ENCODE measurements at places on chromosomes 12 and 14.
A peak's percentile ranks its signal among the peaks of the same experiment; 100 is the strongest.

GRCh38 chr12:55051197-55051947, 31.6 kb downstream of the NEUROD4 start:
- no peak for DNase-seq

- no peak for DNase-seq
Measured at GRCh38 chr14:73251516-73252215, 14.4 kb downstream of the PAPLN start.

GRCh38 chr14:64789696-64790095, 85.5 kb downstream of the PLEKHG3 start:
- no peak for DNase-seq

DNA sequence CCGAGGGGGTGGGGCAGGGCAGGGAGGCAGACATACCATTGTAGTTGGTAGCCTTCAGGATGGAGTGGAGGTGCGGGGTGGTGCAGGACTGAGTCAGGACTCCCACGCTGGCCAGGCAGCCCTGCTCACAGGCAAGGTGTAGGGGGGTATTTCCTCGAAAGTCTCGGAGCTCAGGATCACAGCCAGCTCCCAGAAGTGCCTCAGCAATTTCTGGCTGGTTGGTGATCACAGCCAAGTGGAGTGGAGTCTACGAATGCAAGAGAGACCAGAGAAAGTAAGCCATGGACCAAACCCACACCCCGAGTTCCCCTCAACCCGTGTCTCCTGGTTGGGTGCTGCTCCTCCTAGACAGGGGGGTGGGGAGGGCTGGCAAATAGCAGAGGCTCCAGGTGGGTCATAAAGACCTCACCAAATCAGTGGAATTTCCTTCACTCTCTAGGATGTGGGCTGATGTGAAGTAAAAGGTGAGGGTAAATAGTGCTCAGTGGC, 1.4 kb downstream of the NFKBIA start:
- no peak for DNase-seq

GRCh38 chr12:16531621-16532020, 74.3 kb downstream of the LMO3 start:
- DNase-seq, result no peak

GRCh38 chr12:89490922-89491321, 33.7 kb downstream of the GALNT4 start:
- no peak for DNase-seq

DNA sequence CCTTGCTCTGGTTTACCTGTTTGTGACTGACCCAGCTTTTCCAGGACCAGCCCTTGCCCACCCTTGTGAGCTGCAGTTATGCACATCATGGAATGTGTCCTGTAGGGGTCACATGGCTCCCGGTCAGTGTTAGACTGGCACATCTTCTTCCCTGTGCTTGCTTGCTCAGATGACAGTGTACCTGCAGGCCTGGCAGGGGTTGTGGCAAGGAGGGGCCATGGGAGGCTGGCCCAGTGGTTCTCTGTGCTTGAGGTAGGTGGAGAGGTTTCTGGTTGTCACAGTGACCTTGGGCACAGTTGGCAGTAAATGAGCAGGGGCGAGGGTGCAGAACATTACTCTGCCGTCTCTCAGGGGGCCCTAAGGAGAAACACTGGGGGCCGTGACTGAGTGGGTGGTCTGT, 27.6 kb upstream of the RD3L start:
- DNase-seq, result no peak

- no peak for DNase-seq
Measured at GRCh38 chr14:95535226-95536021, 574 bp downstream of the GLRX5 start.

GRCh38 chr12:13223179-13223804, 26.8 kb downstream of the EMP1 start:
- no peak for DNase-seq

DNA sequence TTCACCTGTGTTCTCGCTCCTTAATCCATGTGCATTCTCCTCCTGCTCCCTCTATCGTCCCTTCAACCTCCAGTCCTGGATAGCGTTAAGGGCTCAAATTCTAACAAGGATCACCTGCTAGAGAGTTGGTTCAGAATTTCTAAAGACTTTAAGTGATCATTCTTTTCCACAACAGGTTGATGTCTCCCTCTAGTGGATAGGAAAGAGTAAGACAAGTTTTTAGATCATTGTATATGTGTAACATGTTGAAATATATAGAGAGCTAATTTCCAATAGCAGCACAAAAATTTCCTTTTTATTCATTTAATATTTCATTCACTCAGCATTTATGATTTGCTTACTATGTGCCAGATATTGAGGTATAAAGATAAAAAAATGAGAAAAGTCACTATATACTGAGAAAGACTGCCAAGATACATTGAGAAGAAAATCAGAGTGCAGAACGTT, 9.3 kb upstream of the ESR2 start:
- peak; percentile 42 for DNase-seq

DNA sequence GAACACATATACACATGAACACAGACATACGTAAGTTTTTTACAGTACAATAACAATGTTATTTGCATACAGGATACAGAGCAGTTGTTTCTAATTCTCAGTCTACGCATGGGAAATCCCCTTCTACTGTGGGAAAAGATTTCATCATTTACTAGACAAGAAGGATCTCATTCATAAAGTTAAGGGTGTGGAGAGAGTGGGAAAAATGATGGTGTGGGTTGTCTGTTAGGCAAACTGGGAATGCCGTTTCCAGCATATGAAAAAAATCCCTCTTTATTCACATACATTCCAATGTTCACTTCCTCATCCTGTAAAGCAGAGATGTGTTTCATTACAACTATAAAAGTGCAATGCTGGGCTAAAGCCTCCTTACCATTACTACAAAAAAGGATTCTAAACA, 120.9 kb downstream of the SINHCAF start:
- no peak for DNase-seq

DNA sequence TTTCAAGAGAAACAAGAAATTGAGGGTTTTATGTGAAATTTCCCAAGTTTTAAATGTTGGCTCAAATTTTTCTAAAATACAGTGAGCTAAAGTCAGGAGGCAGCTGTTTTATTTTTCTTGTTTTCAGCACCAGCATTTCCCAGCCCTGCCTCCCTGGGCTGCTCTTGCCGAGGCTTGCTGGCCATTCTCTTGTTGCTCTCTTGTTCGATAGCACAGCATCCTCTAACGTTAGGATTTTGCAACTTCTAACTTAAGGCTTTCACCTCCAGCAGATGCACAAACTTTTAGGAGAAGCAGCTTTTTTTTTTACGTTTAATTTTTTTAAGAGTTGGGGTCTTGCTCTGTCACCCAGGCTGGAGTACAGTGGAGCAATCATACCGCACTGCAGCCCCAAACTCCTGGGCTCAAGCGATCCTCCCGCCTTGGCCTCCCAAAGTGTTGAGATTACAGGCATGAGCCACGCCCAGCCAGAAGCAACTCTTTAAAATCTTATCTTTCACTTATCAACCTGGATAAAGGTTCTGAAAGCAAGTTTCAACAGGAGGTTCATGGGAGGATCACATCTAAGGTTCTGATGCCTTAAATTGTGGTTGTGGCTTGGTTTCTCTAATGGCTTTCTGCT, 40.2 kb downstream of the B4GALNT3 start:
- DNase-seq, result no peak

DNA sequence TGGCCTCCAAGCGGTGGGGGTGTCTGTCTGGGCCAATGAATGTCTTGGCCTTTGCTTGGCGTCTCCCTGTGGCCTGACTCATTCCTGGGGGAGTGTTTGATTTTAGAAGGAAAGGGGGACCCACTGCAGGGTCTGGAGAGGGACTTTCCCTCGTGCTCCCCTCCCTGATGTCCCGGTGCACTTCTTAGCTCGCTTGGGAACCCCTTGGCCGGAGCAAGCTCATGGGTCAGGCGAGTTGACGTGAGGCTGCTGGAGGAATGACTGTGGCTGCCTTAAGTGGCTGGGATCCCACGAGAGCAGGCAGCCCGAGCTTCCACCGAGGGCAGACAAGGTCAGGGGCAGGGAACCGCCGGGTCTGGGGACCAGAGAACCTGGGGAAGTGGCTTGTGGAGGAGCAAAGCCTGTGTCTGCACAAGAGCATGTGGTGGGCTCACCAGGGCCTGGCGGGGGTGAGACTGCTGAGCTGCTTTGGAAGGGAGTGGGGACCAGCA, 218.4 kb upstream of the C14orf180 start:
- DNase-seq, result no peak

- no peak for DNase-seq
Measured at GRCh38 chr12:109822951-109823411, 10.2 kb downstream of the TRPV4 start.

DNA sequence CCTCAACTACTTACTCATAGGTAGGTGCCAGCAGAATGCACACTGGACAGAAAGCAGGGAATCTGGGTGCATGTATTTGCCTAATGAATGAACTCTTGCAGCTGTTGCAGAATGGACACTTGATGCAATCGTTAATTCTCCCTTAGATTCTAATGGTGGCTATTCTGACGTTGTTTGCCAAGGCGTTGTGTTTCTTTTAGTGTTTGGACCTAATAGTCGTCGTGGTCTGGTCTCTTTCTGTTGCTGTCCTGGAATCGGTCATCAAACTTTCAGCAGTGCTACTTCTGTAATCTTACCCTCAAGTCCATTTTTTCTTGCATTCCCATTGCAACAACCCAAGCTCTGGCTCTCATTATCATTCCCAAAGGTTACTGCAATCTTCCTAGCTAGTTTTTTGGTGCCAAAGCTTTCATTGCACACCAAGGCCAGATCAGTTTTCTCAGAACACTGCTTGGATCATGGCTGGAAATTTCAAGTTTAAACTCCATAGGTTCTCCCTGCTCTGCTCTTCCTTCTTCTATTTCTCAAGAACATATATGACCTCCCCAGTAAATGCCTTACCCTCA, 31.3 kb downstream of the BMP4 start:
- no peak for DNase-seq

GRCh38 chr14:68798621-68799020, 5.8 kb upstream of the ZFP36L1 start:
- DNase-seq, result no peak

DNA sequence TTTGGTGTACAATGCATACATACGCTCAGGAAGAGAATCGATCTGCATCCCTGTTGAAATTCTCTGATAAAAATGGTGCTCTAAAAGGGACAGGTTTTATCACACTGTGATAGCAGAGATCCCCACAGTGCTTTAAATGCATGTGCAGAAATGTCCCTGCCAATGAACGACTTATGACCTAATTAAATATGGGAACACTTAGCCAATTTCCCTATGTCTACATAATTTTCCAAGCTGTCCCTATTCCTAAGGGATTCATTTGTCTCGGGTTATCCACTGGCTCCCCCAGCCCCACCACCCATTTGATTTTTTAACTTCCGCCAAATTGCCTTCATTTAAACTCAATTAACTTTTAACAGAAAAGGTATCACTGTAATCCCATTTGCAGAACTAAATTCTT, 284.6 kb downstream of the TMEM132D start:
- no peak for DNase-seq

DNA sequence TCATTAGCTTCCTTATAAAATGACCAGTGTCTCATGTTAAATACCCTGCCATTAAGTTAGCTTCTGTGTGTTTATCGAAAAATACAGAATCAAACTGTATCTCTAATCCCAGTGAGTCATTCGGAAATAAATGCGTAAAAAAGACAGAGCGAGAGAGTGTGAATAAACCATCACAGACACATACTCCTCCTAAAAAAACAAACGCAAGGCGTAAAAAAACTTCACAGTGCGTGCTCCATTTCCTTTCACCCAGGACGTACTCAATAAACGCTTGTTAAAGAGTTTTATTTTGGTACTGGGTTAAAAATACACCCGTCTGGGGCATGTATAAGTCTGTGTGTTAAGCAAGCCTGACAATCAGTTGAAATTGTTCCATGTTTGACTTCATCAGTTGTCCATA, 58.8 kb upstream of the ISM2 start:
- no peak for DNase-seq

DNA sequence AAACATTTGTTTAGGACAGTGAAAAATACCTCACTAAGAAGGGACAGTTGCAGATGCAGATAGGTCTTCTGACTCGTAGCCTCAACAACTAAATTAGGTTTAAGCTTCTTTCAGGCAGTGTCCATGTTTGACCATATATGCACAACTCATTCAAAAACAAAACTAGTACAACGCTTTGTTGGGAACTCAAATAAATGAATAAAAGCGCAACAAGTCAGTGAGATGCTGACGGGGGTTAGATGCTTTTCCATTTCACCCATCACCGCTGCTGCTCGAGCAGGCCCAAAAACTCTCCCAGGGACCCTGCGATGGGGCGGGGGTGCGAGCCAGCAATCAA, 633 bp downstream of the RPAP3 start:
- no peak for DNase-seq

- DNase-seq, result no peak
Measured at GRCh38 chr14:54650331-54650958, 83.5 kb downstream of the SAMD4A start.

GRCh38 chr12:54306925-54307741, 6.3 kb upstream of the NFE2 start:
- DNase-seq, result no peak

- DNase-seq, result no peak
Measured at GRCh38 chr14:79064214-79064613, 894.0 kb downstream of the NRXN3 start.

- DNase-seq, result no peak
Measured at GRCh38 chr14:55898938-55899337, 219.3 kb upstream of the PELI2 start.

DNA sequence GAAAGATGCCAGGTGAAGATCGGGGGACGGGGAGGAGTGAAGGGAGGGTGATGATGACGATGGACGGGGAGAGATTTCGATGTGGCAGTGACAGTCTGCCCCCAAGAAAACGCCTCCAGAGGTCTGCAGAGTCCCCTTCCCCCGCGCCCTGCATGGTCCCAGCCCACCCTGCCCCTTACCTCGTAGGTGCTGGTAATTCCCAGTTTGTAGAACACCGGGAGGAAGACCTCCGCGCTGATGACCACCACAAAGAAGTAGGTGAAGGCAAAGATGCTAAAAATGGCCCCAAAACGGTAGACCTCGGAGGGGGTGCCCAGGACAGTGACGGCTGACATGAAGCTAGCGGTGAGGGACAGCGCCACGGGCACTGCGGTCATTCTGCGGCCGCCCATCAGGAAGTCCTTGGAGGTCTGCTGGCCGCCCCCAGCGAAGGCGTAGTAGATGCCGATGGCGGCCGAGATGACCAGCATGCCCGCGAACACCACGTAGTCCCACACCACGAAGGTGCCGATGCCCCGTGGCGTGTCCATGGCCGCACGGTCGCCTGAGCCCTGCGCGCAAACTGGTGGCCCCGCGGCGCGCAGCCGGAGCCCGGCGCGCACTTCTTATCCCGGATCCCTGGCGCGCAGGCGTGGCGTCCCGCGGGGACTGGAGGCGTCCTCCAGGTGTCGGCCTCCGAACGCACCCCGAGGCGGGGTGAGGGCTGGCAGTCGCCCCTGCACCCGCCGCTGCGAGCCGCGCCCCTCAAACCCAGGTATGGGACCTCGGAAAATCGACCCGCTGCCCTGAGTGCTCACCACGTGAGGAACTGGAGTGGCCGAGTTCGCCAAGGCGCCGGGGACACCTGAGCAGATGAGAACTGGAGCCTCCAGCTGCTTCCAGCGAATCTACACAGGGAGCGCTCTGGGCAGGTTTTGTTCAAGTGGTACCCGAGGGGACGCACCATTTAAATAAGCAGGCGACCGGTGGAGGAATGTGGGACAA, at the start of gene SLC5A8:
Gene SLC5A8 (minus strand): TSS at position 920 of the 984 bp plus-strand sequence. CDS start 390 bp downstream, at position 530.
- no peak for DNase-seq

Measured in GM12892 (cell line).